GM12865 (cell line): ENCODE measurements at places on chromosomes 1 and 21.

DNA sequence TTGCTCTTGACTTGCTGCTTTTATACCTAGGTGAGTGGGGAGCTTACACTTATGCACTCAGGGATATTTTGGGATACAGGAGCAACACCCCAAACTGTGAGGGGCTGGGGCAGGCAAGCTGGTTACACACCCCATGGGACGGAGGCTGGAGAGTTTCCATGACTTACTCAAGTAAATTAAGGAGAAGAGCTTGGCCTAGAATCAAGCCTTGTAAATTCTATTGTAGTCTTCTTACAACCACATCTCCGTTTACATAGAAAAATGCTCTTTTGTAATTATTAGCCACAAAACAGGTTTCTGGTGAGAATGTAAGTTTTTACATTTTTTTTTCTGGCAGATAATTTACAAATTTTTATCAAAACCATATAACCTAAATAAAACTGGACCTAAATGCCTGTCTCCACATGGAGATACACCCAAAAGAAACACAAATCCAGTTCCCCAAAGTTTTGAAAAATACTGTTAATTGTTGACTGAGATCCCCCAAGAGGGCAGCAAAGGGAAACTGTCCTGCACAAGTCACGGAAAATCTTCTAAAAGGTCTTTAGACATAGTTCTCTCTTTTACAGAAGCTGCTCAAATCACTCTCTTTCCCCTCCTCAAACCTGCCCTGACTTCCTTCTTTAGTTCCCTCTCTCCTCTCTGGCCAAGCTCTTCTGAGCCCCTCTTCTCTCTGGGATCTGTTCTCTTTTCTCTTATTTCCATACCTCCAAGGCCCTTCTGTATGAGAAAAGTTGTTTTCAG, 134.0 kb downstream of the HIVEP3 start:
- no peak for DNase-seq

DNA sequence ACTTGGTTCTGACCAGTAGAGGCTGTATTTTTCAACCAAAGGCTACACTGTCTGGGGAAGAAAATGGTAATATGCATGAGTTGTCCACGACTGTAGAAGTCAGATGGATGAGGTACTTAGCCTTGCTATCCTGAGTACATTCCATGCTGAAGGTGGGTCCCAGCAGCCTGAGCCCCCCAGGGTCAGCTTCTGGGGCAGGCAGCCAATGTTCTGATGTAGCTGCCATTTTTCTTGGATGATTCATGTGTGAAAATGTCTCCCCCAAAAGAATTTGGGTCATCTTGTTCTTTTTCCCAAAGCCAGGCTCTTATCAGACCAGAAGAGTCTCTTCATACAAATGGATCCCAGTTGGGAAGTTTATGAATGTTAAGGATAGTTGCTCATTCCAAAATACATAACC, 172.2 kb upstream of the UBE2U start:
- no peak for DNase-seq

DNA sequence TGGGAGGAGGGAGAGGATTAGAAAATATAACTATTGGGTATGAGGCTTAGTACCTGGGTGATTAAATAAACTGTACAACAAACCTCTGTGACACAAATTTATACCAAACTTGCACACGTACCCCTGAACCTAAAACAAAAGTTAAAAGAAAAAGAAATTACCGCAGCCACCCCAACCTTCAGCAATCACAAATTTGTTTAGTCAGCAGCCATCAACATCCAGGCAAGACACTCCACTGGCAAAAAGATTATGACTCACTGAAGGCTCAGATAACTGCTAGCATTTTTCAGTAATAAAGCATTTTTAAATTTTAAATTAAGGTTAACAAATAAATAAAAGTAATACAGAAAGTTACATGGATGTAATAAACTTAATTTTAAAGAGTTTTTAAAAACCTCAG, 14.4 kb upstream of the DEPDC1 start:
- DNase-seq, result no peak

DNA sequence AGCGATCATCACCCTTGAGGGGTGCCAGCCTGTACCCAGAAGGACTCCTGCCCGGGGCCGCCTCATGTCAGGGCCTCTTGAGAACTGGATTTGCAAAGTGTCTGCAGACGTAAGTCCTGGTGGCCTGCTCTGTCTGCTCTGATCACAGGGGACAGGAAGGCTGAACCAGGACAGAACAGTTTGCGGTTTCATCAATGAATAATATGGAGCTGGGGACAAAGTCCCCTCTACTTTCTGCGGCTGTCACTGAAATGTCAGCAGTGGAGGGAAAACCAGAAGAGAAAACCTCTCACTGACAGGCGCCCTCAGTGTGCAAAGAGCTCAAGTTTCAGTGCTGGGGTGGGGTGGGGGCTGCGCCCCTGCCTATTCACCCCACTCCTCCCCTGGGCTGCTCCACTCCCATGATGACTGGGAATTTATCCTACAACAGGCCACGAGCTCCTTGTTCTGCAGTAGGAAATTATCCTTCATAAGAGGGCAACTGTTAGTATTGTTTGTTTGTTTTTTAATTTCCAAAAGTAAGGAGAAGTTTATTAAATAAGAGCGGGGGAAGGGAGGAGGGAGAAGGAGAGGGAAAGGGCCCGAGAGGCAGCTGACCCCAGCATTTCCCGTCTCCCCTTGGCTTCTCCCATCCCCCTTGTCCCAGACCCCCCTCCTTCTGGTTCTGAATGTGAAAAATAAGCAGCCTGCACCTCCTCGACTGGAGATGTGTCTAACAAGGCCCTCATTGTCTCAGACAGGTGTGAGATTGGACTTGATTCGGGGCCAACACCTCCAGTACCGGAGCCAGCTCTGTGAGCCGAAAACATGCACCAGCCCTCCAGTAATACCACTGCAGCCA, 149.2 kb downstream of the CLIC6 start:
- no peak for DNase-seq

DNA sequence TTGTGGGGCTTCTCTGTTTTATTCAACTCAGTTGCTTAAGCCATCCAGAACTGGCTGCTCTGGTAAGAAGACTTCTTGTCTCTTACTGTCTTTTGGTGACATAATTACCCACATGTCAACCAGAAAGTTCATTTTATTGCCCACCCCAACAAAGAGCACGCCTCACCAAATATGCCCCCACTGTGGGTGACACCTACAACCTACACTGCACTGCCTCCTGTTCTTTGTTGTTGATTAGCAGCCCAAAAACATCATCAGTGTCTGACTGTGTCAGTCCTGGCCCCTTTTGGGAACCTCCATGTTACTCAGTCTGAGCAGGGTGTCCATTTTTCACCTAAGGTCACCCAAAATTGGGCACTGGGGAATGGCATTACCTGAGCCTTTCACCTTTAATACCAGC, 49.3 kb downstream of the ZNF678 start:
- DNase-seq, result no peak

DNA sequence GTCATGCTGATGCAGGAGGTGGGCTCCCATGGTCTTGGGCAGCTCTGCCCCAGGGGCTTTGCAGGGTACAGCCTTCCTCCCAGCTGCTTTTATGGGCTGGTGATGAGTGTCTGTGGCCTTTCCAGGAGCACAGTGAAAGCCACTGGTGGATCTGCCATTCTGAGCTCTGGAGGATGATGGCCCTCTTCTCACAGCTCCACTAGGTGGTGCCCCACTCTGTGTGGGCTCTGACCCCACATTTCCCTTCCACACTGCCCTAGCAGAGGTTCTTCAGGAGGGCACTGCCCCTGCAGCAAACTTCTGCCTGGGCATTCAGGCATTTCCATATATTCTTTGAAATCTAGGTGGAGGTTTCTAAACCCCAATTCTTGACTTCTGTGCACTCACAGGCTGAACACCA, 1188.6 kb downstream of the MRPL39 start:
- DNase-seq, result no peak
